Activated CD8-positive, alpha-beta memory T cell treated with anti-CD3 and anti-CD28 coated beads for 1 hour (primary cell): ENCODE measurements at places on chromosomes 2 and 18.

DNA sequence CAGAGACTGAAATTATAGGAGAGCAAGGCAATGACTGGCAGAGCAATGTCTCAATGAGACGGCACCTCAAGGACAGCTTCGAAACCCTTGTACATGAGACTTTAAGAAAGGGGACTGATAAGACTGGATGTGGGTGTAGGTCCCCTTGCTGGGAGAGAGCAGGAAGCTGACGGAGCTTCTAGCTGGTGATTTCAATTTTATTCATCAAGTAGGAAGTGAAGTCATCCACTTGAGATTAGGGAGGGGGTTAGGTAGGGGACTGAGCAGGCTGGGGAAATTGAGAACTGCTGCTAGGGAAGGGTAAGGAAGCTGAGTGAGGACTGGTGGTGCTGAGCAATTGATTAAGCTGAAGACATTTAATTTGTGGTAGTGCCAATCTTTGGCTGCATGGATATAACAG lies 99.5 kb upstream of the ITGB6 start:
- no peak for DNase-seq

DNA sequence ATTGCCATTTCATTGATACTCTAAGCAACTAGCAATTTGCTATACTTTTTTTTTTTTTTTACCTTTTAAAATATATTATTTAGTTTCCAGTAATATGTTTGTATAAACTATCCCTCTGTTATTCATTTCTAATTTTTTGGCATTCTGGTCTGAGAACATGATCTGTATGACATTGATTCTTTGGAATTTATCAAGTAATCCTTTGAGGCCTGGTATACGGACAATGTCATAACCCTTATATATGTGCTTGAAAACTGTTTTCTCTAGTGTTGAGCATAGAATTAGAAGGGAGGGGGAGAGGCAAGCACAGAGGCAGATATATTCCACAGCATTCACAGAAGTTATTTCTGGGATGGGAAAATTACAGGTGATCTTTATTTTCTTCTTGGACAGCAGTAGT lies 48.2 kb upstream of the POLE4 start:
- no peak for DNase-seq

GRCh38 chr2:218319813-218320365 lies 27.6 kb upstream of the TMBIM1 start:
- DNase-seq = no peak

GRCh38 chr2:48693645-48694044 lies 61.9 kb downstream of the LHCGR start:
- no peak for DNase-seq

GRCh38 chr18:28793901-28794300 lies 617.0 kb upstream of the CDH2 start:
- no peak for DNase-seq

GRCh38 chr2:159695795-159696448 lies 16.4 kb upstream of the MARCHF7 start:
- no peak for DNase-seq

DNA sequence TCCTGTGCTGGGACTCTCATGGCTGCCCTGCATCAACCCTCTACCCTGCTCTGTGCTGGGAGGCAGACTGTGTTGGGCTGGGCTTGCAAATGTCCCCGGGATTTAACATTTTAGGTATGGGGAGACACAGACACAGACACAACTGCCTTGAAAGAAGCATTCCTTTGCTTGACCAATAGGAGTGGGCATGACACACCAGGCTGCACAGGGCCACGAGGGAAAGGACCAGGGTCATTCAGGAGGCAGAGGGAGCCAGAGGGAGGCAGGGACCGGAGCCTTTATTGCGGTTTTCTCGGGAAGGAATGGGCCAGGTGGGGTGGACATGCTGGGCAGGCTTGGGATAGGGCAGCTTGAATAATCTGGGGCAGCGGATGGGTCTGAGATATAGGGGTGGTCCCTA lies 238.7 kb upstream of the COPS8 start:
- DNase-seq = no peak

DNA sequence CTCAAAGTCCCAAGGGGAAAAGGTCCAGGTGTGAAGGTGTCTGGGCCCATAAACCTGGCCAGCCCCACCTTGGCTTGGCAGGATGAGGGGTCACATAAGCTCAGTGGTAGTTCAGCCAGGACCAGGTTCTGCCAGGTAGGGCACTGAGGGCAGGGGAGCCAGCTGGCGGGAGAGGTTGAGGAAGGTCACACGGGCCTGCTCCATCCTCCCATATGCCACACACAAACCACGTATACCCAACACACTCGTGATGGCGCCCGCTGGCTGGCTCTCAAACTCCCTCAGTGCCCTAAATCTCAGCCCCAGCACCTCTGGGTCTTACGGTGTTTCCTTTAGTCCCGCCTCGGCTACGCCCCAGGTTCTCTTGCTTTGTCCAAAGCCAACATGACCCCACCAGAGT lies 160.5 kb downstream of the ZFP36L2 start:
- no peak for DNase-seq

GRCh38 chr18:13563390-13563805 lies 163.0 kb downstream of the FAM210A start:
- DNase-seq = no peak

DNA sequence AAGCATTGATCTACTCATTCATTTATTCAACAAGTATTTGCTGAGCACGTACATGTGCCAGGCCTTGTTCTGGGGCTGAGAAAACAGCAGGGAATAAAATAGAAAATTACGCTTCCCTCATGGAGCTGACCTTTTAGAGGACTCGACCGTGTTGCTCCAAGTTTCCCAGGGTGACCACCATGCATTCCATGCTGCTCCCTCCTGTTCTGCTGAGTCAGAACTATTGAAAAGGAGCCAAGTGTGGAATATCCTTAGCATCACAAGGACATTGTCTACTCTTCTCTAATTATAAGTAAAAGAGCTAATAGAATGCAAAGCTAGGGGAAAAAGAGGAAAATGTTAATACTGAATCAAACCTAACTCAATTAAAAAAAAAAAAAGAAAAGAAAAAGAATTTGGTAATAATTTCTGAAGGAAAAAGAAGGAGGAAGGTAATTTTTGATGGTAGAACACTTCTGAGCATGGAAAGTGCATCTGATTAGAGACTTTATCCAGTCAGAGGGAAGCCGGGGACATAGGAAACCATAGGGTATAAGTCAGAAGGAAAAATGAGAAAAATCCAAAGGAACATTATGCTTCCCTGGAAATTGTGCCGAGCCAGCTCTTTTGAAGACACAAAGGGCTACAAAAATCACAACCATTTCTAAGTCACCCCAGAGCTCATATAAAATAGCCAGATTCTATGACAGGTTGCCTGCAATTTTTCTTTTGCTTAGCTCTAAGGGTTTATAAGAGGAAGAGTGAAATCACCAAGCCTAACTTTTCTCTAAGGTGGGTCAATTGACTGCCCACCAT lies 339.4 kb downstream of the RND3 start:
- DNase-seq = no peak

DNA sequence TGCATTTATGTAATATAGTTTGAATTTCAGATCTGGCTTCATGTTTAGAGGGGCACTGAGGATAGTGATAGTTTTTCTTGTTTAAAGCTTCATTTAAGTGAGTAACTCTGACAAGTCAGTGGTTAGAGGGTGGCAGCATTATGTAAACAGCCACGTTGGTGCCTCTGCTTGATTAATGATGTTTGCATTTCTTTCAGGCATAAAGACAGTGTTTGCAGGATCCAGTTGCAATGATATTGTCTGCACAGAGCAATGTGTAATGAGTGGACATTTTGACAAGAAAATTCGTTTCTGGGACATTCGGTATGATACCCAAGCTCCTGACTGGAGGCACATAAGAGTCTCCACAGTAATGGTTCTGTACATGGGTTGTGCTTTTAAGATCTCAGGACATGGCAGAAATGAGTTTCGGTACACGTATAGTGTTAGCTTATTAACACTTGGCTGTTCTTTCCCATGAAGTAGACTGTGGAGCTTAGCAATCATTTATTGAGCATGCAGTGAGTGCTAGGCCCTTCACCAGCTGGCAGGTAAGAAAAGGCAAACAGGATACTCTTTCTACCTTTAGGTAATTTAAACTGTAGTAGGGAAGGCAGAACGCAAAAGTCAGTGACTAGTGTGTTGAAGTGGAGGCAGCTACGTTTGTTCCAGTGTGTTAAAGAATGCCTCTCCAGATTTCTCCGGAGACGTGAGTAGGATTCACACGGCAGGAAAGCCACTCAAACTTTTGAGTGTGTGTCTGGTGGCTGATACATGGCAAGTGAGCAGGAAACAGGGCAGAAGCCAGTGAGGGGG lies 17.4 kb upstream of the SAG start:
- no peak for DNase-seq

DNA sequence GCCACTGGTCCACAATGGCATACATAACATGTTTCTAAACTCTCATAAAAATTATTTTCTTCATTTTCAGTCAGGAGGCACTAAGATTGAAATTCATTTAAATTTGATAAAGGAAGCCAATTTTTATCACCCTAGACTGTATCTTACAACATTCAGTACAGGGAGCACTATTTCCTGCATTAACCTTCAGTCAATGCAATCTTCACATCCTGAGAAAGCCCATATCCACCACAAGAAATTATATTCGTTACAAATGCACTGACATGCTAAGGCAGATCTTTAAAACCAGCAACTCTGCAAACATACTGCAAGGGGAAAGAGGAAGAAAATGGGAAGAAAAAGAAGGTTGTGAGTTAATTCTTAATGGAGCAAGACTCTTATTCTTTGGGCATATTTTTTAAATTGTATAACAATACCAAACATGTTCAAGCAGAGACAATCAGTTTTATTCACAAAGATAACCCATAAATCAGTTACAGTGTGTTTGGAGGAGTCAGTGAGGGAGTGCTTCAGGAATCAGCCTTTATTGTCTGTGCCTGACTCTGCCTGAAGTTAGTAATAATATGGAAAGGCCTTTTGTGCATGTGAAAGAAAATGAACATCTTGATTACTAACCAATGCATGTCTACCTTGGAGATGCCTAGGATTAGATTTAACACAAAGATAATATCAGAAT lies 370.1 kb downstream of the FBXO15 start:
- DNase-seq = no peak

DNA sequence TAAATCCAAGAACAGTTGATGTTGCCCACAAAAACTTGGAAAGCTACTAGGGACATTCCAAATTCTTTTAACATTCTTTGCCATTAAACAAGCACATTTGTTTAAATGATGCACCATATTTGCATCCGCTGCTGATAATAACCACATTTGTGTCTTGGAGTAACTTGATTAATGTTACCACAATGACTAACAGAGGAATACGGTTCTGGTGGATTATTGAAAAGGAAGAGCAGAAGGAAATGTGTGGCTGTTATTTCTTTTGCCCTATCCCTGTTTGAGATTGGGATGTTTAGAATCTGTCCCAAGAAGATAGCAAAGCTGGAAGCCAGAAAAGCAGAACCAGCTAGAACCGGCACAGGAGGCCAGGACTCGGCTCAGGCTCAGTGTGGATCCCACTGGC lies 39.2 kb upstream of the RASGRP3 start:
- no peak for DNase-seq

DNA sequence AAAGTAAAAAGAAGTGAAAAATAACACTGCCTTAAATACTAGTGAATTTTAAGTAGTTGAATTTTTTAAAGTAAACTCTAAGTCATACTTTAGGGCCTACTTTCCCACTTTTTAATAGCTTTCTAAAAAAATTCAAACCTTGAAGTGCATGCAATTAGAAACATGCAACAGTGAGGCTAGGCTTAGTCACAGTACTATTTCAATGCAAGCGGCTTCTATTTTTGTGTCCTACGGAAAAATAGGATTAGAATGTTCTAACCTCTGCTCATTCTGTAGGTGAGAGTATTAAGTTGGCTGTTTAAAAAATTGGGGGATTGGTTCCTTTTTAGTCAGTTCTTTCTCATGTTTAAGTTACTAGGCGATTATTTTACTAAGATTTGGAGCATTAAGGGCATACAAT lies 39.1 kb upstream of the PSMD14 start:
- DNase-seq = no peak

DNA sequence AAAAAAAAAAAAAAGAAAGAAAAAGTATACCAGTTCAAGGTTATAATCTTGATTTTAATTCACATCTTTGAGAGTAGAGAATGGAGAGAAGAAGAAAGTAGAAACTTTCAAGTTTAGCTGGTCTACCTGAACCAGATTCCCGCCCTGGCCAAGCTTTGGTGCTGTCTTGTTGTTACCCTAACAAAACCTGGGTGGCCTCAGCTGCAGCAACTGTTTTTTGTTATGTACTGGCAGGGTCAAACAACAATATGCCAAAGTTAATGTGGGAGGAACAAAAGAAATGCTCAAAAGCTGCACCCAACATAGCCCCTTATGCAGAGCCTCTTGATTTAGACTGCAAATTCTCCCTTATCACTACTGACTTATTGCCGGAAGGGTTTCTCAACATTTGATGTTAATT lies 165.3 kb upstream of the TFPI start:
- DNase-seq = no peak

DNA sequence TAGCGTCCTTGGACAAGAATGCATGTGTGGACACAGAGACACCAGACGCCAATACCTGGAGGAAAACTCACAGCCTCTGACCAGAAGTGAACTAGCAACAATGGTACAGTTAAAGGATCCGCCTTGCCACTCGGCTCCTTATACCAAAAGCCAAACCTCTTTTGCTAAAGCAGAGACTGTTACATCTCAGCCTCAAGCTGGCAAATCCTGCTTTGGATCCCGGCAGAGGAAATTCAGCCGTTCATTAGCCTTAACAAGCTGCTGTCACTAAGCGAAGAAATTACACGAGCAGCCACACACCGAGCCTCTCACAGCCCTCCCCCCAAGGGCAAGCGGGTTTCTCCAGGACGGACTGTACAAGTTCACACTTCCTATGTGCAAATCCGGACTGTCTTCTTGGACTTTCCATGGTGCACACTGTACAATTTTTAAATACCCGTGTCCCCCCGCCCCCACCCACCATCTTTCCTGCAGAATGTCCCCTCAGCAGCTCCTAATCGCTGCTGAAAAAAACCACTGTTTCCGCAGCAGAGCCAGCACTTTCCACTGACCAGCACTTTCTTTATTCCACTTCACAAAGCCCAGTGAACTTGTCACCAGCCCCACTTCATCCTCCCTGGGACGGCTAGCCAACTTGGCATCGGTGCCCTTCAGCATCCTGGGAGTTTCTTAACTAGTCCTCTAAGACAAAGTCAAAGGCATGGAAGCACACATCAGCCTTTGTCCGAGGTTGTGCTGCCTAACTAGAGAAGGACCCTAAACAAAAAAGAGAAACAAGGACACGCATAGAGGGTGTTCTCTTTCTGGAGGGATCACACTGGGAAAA lies 1.5 kb downstream of the KLF7 start:
- no peak for DNase-seq

DNA sequence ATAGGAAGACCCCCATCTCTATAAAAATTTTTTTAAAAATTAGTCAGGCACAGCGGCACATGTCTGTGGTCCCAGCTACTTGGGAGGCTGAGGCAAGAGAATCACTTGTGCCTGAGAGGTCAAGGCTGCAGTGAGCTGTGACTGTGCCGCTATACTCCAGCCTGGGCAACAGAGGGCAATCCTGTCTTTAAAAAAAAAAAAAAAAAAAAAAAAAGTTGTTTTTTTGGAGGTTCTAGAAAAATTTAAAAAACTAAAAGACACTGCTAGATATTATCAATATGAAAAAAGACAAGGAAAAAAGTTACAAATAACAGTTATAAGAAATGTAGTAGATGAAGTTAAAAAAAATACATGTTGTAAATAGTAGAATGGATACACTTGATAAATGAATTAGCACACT lies 56.1 kb upstream of the C2orf15 start:
- no peak for DNase-seq
